NCI-H345 (cell line): ENCODE measurements at places on chromosomes 6 and 20.
A peak's percentile ranks its signal among the peaks of the same experiment; 100 is the strongest.

GRCh38 chr20:10854976-10855375 lies 181.2 kb upstream of the JAG1 start:
- DNase-seq = no peak

DNA sequence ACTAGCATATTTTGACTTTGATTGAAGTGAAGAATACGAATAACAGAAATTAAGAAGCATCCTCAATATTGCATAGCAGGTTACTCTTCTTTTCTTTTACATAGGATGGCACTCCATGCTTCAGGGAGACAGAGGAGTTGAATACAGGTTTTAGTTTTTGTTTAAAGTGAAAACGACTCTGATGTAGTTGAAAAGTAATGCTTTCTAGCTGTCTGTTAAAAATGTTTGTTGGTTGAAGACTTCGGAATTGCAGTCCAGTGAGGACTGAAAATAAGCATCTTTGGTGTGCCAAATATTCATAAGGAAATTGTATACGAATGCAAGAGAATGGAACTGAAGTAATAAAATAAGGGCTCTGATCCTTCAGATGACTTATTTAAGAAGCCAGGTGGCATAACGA lies 618 bp upstream of the SLC16A10 start:
- no peak for DNase-seq

DNA sequence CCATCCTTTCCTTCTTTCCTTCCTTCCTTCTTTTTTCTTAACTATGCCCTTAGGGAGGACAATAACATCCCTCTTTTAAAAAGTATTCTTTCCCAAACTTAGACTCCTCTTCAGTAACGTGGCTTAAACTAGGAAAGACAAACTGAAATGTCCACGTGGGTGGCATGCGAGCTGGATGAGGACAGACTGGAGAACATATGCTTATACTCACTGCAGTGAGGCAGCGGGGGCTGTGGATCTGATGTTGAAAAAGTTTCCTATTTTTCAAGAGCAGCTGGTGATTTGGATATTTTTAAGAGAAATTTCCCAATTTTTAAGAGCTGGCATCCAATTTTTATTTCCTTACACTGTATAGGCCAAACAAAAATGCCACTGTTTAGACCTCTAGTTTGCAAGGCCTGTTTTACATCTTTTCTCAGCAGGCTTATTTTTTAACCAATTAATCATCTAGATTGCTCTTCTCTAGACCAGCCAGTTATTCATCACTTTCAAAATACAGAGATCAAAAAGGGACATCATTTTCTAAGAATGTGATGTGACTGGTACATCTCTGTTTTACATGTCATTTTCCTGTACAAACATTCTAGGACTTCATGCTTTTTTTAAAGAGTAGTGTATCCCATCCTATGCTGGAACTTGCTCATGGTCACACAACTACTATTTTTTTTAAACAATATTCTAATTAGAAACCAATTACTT lies 226.5 kb downstream of the BTBD9 start:
- no peak for DNase-seq

- no peak for DNase-seq
Observed at GRCh38 chr6:34810936-34811632, 19.2 kb downstream of the BLTP3A start.

DNA sequence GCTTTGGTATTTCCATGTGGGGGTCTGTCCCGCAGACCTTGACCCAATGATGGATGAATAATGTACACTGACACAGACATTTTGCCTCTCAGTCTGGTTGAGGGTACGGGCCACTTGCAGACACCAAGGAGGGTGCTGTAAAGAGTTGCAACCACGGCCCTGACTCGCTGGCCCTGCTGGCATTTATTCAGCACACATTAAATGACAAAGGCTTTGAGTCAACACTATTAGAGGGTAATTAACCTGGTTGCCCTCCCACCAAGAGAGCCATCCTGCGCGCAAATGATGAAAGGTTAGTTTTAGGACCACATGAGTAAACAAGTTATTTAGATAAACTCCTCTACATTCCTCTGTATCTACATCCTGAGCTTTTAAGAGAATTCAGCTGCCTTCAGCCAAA lies 308.9 kb upstream of the MMS22L start:
- DNase-seq = no peak

DNA sequence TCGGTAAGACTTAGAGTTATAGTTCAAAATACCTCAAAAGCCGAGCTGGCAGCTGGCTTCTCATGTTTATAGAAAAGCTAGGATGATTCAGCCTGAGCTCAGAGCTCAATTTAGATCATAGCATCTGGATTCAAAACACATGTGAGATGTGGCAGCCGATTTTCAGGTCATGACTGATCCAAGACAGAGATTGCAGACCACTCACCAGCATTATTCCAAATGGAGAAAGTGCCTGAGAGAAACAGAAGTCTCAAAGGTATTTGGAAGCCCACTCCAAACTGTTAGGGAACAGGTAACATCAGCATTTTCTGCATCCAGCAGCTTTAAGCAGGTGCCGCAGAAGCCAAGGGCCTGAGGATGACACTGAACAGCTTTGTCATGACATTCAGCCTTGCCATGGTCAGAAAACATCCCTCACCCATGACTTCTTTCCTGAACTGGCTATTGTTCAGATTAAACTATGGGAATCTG lies 102.2 kb downstream of the BACH2 start:
- no peak for DNase-seq

DNA sequence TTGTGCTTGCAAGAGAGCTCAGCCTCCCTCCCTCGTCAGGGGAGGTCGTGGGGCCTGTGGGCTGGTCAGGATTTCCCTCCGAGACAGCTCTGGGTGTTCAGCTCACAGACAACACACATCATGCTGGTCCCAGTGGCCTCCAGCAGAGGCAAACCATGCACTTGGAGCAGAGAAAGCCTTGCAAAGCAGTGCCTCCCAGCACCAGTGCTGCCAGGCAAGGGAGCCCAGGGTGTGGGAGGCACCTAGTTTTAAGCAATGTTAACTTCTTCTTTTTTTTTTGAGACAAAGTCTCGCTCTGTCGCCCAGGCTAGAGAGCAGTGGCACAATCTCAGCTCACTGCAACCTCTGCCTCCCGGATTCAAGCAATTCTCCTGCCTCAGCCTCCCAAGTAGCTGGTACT lies 34.0 kb upstream of the INSM1 start:
- DNase-seq = no peak

DNA sequence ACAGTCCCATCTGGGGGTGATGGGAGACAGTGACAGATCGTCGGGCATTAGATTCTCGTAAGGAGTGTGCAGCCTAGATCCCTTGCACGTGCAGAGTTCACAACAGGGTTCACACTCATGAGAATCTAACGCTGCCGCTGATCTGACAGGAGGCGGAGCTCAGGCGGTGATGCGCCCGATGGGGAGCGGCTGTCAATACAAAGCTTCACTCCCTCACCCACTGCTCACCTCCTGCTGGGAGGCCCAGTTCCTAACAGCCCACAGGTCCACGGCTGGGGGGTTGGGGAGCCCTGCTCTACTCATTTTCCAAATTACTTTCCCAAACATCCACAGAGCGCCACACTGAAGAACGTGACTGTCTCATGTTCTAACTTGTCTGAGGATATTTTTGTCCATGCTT lies 25.3 kb downstream of the CTCFL start:
- DNase-seq = peak; percentile 63

DNA sequence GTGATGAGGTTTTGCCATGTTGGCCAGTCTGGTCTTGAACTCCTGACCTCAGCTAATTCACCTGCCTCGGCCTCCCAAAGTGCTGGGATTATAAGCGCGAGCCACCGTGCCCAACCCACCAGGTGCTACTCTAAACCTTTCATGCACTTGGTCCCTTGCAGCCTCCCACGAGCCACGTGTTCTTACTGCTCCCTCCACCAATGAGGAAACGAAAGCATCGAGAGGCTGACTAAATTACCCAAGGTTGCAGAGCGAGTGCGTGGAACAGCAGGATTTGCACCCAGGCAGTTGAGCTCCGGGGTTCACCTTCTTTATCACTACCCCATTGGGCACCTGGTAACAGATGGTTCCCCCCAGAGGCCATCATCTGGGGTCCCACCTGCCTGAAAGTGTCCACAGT lies 208.3 kb downstream of the LY86 start:
- DNase-seq = no peak
